Progenitor cell of endocrine pancreas (in vitro differentiated cells): ENCODE measurements at places on chromosomes 4 and X.

- DNase-seq, result no peak
These were observed 68.3 kb upstream of the CNKSR2 start for GRCh38 chrX:21305799-21306336.

- no peak for DNase-seq
These were observed 19.1 kb upstream of the TEX13B start for GRCh38 chrX:108001218-108001814.

- DNase-seq, result no peak
These were observed 192.8 kb downstream of the PPARGC1A start for GRCh38 chr4:23697001-23697528.

GRCh38 chr4:1187182-1187581, 14.8 kb upstream of the SPON2 start:
- DNase-seq, result no peak

- no peak for DNase-seq
These were observed 406.7 kb downstream of the SPOCK3 start for GRCh38 chr4:166827629-166828028.

GRCh38 chr4:42282081-42282901, 115.0 kb upstream of the SHISA3 start:
- DNase-seq, result peak; percentile 31

DNA sequence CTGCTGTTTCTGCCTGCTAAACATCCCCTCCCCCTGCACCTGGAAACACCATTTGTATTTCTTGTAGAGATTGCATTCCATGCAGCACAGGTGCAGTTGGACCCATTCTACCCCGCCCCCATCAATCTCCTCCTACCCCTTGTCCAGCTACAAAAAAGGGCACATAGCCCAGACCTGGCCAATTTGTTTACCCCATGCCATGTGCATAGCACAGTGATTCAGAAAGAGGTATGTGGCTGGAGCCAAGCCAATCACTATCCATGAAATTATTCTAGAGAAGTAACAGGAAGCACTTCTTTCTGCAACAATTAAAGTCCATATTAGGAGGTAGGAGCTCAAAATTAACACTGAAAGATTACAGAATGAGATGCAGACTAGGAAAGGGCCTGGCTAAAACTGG, 20.2 kb upstream of the TMEM184C start:
- no peak for DNase-seq

GRCh38 chrX:1443496-1444075, 9.1 kb downstream of the ASMTL start:
- no peak for DNase-seq

DNA sequence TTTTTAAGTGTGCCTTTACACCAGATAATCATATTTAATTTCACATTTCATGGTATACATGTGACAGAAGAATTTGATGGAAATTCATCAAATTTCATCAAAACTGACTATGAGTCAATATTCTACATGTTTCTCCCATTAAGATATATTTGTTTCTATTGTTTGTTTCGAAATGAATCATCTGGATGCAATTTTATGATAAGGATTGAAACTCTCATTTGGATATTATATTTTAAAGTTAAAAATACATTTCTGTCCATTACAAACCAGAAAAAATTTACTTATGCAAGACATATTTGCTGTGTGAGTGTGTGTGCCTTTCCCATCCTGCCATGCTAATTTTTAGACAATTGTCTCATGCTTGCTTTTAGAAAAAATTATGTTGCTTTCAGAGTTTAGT, 52.2 kb downstream of the SULT1B1 start:
- no peak for DNase-seq

DNA sequence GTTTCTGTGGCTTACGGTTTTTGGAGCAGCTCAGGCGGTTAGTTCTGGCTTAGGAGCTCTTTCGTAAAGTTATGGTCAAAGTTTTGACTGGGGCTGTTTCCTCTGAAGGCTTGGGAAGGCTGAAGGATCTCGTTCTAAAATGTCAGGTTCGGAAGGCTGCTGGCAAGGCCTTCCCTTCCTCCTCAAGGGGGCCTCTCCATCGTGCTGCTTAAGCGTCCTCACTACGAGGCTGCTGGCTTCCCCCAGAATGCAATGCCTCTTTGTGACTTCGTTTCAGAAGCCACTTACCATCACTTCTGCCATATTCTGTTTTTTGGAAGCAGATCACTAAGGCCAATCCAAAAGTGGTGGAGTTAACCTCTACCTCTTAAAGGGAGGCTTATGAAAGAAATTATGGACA, 1196.4 kb upstream of the TENM3 start:
- no peak for DNase-seq

DNA sequence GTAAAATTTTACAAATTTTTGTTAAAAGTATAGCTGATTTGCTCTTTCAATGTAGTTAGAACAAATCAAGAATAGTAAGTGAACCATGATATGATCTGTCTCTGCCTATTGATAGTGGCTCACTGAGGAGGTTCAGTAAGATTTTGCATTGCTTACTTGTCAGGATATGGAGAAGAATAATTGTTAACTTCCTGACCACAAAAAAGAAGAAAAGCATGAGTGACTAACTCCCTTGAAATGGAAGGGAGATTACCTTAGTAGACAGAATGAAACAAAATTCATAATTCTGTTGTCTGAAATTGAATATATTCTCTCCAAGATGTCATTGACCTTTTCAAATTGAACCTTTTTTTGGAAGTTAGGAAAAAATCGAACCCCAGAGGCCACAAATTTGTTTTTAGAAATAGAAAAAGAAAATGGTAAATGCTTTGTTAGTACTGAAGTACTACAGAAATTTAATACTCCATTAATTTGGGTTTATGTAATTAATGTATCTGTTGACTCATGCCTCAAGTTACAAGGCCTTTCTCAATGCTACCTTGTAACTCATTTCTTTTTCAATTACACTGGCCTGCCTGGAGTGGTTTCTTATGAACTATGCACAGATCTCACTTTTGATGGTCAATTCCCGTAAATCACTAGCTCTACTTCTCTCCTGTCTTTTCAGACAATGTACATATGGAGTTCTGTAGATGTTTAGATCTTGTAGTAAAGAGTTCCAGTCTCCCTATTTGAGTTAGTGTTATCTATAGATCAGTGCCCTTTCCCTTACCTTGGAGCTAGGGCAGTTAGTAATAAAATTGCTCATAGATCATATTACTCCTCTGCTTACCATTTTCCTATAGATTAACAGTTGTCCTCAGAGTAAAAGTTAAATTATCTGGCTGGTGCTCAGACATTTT, 139.3 kb downstream of the TLL1 start:
- DNase-seq, result no peak

GRCh38 chr4:83266689-83267088, 17.9 kb downstream of the COQ2 start:
- no peak for DNase-seq

DNA sequence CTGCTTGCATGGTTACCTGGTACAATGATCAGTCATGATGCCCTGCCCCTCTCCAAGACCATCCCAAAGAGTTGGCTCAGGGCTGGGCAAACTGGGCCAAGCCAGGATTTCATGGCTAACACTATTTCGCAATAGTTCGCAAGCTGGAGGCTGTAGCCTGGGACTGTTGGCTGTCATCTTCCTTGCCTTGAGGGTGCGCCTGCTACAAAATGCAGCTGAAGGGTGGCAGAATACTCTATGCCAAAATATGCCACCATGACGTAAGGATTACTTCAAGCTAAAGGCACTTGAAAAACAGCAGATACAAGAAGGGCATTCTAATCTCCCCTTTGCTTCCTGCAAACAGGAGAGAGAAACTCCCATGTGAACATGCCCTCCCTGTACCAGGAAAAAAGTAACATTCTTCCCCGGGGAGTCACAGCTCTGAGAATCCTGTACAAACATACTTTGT, 21.0 kb downstream of the SAT1 start:
- no peak for DNase-seq

DNA sequence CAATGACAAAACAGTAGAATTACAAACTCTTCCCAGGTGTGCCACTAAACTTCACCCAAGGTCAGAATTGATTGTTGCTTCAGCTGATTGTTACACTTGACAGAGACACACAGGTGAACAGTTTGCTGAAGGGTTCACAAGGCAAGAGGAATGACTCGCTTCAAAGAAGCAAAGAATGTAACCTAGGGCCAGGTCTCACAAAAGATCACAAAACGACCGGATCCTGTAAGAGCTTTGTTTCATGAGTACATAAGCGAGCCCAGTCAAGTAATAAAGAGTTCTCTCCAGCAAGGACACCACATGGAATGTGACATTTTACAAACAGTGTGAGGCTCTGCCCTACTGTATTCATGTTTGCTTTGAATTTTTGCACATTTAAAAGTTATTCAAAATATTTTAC, 9.1 kb downstream of the LNX1 start:
- DNase-seq, result no peak

DNA sequence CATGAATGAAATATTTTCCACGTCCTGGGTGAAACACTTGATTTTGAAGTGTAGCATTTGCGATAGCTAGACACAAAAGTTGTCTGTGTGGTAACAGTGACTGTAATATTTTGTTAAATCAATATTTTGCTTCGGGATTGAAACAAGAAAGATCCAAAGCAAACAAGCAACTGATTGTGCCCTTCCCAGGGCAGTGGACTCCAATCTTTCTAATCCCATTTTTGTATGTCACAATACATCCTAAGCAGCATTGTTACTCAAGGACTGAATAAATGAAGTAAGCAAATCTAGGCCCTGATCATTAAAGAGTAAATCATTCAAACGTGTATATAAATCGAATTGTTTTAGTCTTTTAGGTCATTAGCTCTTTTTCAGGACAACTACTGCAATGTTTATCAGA, 2.8 kb downstream of the ITM2A start:
- no peak for DNase-seq

DNA sequence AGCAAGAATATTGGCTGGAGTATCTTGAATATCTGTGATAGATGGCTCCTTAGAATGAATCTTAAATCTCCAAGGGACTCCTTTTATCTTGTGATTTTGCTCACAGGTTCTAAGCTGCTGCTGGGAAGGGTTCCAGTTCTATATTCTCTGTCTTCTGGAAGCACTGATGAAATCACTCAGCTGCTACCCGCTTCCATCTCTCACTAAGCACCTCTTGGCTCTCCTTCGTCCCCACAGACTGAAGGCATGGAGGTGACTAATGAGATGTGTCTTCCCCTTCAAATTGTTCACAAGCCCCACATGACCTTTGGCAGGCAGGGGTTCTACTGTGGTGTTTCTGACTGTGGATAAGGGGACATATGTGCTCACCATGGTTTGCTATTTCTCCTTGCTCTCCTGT, 75.9 kb downstream of the C4orf51 start:
- DNase-seq, result no peak
